ENCODE measurements at places on chromosomes 4 and X. TPM values are rescaled to one million over a fixed set of nuclear protein-coding genes. Genes with fewer than 3 reads are reported as not detected.

- no peak for DNase-seq
Measured at GRCh38 chr4:143076723-143077122, 108.0 kb upstream of the USP38 start.

GRCh38 chr4:138367942-138368341, 125.8 kb upstream of the SLC7A11 start:
- DNase-seq, result no peak

DNA sequence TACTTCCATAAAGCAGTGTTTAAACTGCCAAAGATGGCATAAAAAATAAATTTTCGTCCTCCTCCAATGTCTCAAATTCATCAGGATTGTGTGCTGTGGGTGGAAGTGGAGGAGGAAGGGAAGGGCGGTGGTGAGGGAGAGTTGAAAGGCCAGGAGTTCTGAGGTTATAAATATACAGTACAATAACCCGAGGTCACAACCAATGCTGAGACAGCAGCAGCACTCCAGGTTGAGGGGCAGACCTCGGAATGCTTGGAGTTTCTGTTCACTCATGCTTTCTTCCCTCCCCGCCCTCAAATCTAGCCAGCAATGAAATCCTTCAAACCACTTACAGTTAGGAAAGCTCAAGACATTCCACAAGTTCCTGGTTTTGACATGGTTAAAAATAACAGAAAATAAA, 134.0 kb upstream of the SMAD1 start:
- peak; percentile 4 for DNase-seq

DNA sequence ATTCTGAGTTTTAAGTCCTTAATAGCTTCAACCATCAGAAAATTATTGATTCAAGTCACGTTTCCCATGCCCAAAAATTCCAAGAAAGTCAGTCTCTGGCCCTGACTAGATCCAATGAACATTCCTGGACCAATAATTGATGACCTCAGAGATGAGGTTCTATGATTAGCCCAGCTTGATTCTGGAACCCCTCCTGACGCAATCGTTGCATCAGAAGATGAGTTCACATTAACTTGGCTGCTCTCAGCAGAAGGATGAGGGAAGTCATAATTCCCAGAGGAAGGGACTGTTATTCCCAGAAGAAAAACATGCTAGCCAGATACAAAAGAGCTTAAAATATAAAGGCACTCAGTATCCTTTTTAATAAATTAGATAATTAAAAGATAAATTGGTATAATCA, 34.3 kb upstream of the CPEB2 start:
- no peak for DNase-seq

- DNase-seq, result no peak
Measured at GRCh38 chrX:94722578-94722977, 1048.6 kb downstream of the FAM133A start.

- DNase-seq, result no peak
Measured at GRCh38 chrX:71250841-71251240, 3.1 kb downstream of the ZMYM3 start.

The KLB gene
- not detected for total RNA-seq

DNA sequence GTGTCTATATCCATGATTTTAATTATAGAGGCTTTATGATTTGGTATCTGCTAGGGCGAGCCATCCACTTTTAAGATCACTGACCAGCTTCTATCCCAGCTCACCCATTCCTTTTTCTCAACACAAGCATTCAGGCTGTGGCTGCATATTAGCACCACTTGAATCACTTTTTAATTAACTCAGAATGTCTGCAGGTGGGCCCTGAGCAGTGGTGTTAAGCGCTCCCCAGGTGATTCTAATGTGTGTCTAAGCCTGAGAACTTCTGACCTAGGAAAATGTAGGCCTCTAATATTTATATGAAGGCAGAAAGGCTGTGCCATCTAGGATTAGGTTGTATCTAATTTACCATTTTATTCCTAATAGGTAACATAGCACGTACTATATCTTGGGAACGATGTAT, 19.8 kb upstream of the QRFPR start:
- DNase-seq, result no peak

The ERCC6L gene
- total RNA-seq, result 19.0 TPM

- DNase-seq, result no peak
Measured at GRCh38 chrX:69211701-69212100, 46.4 kb upstream of the PJA1 start.

GRCh38 chr4:39636531-39637184, 2.0 kb downstream of the SMIM14 start:
- DNase-seq, result peak; percentile 32

- DNase-seq, result no peak
Measured at GRCh38 chrX:154037754-154038153, 18.1 kb upstream of the IRAK1 start.

The NAT8L gene
- total RNA-seq, result 4.8 TPM

GRCh38 chr4:140099983-140100382, 54.0 kb downstream of the MAML3 start:
- peak; percentile 46 for DNase-seq

The XAGE2 gene
- not detected for total RNA-seq

The RASL11B gene
- total RNA-seq, result not detected

GRCh38 chrX:107710617-107711391, 64.8 kb downstream of the TSC22D3 start:
- DNase-seq, result peak; percentile 54

DNA sequence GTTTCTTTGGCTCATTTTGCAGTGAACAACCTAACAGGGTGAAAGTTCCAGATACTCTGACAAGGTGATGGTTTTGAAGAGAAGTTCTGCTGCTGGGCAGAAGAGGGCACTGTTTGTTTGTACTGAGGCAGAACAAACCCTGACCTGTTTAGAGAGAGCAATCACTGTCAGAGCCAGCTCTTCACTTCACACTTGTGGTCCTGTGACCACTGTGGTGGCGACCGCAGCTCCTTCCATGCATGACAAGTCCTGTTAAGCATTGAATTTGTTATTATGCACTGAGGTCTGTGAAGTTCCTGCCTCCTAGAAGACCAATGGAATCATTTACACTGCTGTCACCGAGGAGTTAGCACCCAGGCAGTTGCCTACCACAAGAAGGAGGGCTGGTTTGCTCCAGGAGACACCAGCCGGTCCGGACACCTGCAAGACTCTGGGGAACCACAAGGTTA, 86.6 kb downstream of the ZNF330 start:
- peak; percentile 69 for DNase-seq

The BGN gene
- total RNA-seq, result not detected

DNA sequence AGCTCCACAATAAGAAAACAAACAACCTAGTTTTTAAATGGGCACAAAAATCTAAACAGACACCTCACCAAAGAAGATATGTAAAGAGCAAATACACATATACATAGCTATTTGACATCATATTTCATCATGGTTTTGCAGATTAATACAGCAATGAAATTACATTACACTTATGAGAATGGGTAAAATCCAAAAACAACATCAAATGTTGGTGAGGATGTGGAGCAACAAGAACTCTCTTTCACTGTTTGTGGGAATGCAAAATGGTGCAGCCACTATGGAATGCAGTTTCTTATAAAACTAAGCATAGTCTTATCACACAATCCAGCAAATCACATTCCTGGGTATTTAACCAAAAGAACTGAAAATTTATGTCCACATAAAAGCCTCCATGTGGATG, 25.0 kb downstream of the TLR6 start:
- DNase-seq, result no peak

DNA sequence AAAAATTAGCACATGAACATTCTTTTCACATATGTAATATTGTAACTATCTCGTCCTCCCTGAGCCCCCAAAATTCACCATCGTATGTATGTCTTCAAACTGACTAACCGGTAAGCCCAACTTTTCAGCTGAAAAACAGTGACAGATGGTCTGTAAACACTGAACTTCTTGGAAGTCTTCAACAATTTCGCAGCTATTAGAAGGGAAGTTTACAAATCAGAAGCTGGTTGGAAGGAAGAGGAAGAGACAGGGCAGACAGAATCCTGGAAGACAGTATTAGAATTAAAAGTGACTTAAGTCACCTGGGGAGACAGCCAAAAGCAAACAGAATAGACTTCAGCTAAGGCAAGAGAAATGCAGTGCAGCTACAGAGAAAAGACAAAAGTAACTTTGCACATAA, 858.4 kb downstream of the ADGRL3 start:
- DNase-seq, result no peak

The GABRB1 gene
- 1.7 TPM for total RNA-seq

DNA sequence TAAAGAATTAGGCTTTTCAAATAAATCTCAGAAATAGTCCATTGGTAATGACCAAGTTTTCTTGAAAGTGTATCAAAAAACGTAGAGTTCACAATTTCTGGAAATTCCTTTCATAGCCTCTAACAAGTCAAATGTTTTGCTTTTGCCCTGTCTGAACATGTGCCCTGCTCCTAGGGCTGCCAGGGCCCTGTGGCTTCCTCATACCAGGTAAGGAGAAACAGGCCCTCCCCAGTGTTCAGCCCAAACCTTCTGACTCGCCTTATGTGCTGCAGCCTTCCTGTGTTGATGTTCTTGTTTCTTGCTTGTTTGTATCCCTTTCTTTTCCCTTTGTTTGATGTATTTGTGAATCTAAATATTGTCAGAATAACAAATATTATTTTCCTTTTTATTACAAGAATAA, 146.1 kb upstream of the PACRGL start:
- DNase-seq, result no peak

DNA sequence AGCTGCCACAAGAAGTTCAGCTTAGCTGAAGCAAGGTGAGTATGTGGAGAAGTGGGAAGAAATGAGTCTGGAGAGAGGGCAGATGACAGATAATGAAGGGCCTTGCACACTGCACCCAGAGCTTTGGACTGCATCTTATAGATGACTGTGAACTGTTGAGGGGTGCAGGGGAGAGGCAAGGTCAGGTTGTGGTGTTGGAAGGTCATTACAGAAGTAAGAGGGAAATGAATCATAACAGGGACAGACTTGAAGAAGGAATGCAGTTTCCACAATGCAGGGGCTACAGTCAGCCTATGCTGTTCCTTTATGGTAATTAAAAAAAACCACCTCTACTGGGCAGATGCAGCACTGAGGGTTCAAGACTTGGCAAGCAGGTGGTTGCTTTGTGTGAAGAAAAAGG, 4.8 kb upstream of the IGFBP7 start:
- peak; percentile 85 for DNase-seq

Measured in A172 (cell line).